ENCODE measurements at places on chromosomes 4 and X.

- DNase-seq, result no peak
Measured at GRCh38 chr4:124212815-124213630, 499.5 kb downstream of the ANKRD50 start.

DNA sequence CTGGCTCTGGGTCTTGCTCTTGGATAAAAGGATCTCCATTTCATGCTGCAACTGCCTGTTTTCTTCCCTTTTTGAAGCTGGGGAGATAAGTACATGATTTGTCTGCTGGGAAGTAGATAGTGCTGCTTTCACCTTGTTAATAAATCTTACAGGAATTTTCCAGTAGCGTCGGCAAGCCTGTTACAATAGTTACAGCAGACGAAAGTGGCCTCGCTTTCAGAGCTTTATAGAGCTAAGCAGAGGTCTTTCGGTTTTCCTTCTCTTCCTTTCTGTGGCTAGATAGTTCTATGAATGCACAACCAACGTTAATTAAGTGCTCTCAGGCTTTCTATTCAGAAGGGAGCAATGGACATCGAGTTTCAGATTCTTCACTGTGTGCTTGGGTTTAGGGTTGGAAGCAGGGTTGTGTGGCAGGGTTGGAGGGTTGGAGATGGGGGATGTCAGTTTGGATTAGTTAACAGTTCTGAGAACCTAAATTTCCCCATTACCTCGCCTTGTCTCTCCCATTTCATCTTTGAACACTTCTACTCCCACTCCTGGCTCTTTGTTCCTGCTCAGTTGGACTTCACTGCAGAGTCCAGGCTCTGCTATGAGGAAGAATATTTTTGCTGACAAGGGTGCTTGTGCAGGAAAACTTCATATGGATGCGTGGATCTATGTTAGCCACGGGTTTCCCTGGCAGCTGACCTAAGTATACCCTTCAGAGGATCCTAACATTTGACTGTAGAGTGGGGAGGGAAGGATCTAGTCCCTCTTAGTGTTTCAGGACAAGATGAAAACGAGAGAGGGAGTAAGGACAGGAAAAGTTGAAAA is 237.9 kb downstream of the ARHGAP10 start:
- DNase-seq, result no peak

DNA sequence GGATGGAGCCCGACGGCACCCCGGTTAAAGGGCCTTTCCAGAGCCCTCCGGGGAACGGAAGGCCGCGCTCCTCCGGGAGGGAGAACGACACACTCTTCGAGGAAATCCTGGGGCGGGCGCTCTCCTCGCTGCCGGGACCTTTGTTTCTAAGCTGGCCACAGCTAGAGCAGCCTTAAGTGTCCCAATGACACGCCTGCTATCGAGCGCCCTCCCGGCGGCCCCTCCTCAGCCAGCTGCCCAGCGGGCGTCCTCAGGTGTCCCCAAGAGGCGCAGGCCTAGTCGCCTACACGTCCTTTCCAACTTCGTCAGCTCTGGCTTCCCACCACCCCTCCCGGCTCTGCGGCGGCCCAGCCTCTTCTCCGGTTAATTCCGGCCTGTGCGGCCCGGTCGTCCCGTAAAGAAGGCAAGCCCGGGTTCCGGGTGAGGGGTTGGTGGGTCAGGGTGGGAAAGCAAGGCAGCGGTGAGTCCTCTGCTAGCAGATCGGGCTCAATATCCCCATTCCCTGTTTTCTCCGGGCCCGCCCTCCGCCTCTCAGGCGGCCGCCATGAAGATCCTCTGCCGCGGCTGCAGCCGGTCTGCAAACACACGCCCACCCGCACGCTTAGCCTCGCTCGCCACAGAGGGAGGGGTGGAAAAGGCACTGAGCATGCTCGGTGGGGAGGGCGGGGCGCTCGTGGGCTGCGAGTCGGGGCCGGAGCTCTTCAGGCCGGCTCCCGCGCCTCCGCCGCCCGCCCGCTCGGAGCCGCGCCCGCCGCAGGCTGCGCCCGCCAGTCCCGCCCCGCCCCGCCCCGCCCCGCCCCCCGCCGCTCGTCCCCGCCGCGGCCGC is at the start of gene RAP1GDS1:
Gene RAP1GDS1 (plus strand): TSS at position 806 of the 826 bp plus-strand sequence. CDS start 182 bp downstream, outside the sequence.
- peak; percentile 80 for DNase-seq

DNA sequence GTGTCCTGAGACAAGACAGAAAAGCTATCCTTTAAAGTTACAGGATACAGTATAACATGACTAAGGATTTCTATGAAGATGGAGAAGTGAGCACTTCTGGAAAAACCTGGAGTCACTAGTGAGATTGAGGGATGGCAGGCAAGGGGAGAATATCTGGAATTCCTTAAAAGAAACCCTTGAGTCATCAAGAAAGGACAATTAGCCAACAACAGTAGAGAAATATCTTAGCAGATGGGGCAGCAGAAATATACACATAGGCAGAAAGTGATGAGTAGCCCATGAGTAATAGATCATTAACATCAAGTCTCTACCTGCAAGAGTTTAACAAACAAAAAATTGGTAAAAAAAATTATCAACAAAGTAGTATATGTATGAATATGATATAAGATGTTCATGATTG is 858.8 kb upstream of the FRG1 start:
- no peak for DNase-seq

GRCh38 chrX:48736303-48736702 is 25.2 kb upstream of the GLOD5 start:
- DNase-seq, result no peak

GRCh38 chrX:136457303-136457917 is 30.3 kb upstream of the BRS3 start:
- DNase-seq, result no peak

DNA sequence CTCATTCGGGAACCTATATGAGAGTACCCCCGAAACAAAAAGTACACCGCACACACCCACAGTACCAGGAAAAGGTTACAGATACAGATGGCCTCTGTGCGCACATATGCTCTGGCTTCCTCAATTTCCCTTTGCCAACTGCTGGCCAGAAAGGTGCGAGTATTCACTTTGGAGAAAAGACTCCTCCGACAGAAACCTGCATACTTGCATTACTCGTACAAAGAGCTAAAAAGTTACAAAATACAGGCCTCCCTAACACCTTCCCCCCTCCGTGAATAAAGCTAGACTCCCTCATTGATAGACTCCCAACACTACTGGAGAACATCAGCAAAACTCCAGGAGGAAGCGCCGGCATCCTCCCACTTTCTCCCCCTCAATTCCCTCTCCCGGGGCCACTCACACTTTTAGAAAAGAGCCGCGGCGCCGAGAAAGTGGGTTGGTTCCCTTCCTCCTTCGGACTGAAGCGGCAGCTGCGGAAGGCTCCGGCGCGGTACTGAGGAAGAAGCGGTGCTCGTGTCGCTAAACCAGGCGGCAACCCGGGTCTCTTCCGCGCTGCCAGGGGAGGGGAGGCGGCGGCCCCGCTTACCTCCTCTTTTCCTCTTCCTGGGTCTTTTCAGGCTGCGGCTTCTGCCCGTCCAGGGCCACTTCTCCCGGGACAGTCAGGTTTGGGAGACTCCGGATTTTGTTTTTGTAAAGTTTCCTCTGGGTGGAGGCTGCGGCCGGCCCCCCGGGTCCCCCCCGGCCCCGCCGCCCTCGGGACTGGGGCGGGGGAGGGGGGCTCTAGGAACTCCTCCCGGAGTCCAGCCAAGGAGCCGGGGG is 1.1 kb downstream of the FBXW7 start:
- no peak for DNase-seq

- DNase-seq, result no peak
Measured at GRCh38 chr4:7428261-7429068, 6.3 kb downstream of the PSAPL1 start.

GRCh38 chr4:121226362-121226761 is 62.2 kb upstream of the TNIP3 start:
- DNase-seq, result no peak

- DNase-seq, result peak; percentile 29
Measured at GRCh38 chrX:15686818-15687685, 22.4 kb upstream of the CLTRN start.

DNA sequence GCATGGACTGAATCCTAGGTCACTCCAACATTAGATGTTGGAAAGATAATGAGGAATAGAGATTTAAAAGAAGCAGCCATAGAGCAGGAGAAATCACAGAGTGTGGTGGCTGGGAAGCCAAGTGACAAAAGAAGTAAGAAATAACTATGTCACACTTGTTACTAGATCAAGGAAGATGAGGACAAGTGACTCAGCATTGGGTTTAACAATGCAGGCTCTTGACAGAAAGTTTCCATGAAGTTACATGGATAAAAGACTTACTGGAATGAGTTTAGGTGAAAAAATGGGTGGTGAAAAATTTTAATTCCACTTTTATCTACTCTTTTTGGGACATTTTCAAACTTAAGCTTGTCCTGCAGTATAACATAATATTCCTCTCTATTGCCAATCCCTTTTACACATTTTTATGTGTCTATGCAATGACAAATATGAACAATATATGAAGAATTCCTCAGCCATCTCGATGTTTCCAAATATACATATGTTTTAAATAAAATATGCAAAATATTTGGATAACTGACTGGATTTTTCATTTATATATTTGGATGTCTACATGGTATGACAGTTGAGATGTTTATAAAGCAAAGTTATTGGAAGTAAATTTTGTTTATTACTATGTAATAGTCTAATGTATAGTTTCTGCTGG is 462.6 kb downstream of the IL15 start:
- no peak for DNase-seq

- no peak for DNase-seq
Measured at GRCh38 chrX:13397878-13398818, 78.3 kb upstream of the ATXN3L start.

GRCh38 chr4:173477016-173477415 is 53.0 kb downstream of the HAND2 start:
- DNase-seq, result no peak

- no peak for DNase-seq
Measured at GRCh38 chr4:6316461-6317003, 46.9 kb downstream of the WFS1 start.

- DNase-seq, result no peak
Measured at GRCh38 chr4:146522869-146523205, 1.1 kb upstream of the SLC10A7 start.

GRCh38 chr4:10666616-10667015 is 18.0 kb downstream of the CLNK start:
- DNase-seq, result no peak

All from C1 segment of cervical spinal cord (tissue), 14 donors.